Inflammatory macrophage treated with lipopolysaccharide for 1 hour (primary cell): ENCODE measurements at places on chromosomes 12 and 14.

GRCh38 chr12:108332791-108333382, 6.2 kb downstream of the CMKLR1 start:
- peak; percentile 100 for DNase-seq

GRCh38 chr12:56521209-56521589, 421 bp upstream of the RBMS2 start:
- peak; percentile 23 for DNase-seq

DNA sequence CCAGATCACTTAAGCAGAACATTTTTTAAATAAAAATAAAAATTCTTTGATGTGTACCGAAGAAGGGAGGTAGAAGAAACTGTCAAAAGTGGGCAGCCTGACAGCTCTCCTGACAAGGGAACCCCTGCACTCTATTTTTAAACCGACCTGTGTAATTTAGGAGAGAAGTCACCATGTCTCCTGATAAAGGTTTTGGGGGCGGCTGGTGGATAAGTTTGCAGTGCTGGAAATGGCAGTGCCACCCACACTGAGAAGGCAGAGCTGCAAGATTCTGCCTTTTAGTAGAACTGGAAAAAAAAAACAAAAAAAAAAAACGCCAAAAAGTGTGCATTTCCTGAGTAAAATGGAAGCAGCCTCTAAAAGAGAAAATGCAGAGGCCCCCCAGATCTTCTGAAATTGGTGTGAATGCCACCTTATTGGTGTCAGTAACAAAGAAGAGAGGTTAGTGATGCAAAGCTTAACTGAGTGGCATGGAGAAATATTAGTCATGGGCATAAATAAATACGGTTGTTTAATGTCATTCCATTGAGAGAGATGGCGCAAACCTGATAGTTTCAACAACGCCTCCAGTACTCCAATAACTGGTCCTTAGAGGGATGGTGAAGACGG, 24.7 kb downstream of the DUSP6 start:
- DNase-seq, result no peak

DNA sequence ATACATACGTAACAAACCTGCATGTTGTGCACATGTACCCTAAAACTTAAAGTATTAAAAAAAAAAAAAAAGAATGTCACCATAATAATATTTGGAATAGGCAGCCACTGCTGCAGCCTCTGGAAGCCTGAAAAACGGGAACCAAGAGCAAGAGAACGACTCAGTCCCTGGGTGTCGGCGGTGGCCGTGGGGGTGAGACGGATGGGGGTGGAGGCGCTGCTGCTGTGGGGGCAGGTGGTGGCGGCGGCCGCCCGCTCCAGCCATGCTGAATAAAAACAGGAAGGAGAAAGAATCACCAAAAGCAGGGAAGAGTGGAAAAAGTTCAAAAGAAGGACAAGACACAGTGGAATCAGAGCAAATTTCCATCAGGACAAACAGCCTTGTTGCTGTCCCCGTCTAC, 46.9 kb downstream of the ZFYVE21 start:
- DNase-seq, result peak; percentile 22

DNA sequence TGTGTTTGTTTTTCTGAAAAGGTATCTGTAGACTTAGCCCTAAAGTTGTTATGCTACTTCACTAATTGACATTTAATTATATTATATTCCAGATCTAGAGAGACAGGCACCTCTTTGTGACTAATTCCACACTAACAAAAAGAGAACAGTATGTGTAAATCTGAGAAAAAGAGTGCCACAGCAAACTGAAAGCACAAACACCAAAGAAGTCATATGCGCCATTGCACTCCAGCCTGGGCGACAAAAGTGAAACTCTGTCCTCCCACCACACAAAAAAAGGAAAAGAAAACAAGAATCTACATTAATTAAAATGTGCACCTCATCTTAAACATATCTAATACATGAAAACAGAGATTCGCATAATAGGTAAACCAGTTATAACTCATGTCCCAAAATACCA, 4.4 kb upstream of the CSRNP2 start:
- no peak for DNase-seq

- DNase-seq, result no peak
These were observed 4.0 kb upstream of the HOTAIR start for GRCh38 chr12:53978477-53979356.

DNA sequence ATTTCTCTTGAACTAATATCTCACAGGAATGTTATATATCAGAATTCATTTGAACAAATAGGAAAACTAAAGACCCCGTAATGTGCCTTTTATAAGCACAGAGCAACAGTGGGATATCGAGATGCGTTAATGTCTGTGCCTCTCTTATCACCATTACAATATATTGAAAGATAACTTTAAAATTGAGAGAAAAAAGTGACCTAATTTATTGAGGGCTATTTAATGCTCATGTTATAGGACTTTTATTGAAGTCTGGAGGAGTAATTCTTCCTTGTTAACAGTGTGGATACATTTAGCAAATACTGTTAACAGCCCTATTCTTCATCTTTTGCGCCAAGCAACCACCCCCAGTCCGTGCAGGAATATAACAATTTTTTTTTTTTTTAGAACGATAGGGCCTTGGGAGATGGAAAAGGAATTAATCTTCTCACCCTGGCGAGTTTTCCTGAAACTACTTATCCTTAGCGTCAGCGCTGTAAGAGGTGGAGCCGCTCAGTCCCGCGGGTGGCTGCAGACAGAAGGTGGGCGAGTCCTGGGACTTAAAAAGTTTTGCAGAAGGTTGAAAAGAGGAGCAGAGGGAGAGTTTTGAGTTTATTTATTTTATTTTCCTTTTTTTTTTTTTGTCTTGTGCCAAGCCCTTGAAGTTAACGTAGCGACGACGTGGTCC, 11.0 kb downstream of the FOXG1 start:
- DNase-seq, result no peak

DNA sequence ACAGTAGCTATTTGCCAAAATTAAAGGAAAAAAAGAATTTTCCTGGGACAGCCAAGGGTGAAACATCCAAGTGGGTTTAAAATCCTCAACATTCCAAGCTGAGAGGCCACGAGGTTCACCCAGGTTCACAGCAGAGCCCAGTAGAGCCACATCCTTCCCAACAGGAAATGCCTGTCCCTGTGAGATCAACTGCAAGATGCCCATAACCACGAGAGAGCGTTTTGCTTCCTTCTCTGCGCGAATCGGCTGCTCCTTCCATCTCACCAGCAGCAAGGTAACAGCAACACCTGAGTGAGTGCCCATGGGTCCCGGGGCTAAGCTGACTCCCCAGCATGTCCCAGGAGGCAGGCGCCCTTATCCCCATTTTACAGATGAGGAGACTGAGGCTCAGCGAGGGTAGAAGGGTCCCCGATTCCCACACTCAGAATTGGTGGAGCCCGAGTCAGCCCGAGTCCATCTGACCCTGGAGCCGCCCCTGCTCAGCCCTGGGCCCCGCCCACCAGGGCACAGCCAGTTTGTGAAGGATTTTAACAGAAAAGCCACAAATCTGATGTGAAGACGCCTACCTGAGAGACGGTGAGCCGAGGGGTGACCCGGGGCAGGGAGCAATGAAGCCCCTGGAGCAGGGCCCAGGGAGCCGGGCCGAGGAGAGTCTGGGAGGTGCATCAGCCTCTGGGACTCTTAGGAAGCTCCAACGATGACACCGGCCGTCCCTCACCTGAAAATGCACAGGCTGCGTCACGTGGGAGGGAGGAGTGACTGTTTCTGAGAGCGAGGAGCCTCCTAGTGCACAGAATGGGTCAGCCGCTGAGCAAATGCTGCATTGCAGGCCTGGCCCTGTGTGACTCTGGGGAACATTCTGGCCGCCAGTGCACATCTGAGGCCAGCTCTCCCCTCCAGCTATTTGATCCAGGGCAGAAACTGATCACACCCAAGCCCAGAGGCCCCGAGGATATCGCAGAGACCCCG, 236.9 kb upstream of the SFSWAP start:
- no peak for DNase-seq

DNA sequence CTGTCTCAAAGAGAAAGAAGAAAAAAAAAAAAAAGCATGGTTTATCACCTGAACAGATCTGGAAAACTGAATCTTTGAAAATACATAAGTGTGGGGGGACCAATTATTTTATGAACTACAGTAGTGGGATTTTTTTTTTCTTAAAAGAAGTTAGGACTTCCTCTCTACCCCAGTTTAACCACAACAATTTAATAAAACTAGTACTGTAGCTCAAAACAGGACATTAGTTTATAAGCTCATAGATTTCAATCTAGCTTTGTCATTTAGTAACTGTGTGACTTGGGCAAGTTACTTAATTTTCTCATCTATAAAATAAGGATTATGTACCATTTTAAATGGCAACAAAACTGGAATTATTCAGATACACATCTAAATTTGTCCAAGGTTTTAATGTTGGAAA, 23.5 kb upstream of the ARID4A start:
- no peak for DNase-seq

DNA sequence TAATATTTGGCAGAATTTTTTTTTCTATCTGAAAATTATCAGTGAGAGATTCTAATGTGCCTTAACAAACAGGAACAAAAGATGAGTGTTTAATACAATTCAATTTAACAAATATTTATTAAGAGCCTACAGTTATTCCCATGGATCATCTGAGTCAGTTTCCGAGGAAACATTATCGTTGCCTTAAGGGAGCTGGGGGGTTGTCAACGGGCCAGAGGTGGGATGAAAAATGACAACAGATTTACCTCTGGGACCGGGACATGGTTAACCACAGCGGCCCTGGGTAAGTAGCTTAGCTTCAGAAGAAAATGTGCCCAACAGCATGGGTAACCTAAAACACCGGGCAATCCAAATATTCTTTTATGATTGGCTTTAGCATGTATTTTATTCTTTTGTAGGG, 113.6 kb downstream of the DAD1 start:
- no peak for DNase-seq

DNA sequence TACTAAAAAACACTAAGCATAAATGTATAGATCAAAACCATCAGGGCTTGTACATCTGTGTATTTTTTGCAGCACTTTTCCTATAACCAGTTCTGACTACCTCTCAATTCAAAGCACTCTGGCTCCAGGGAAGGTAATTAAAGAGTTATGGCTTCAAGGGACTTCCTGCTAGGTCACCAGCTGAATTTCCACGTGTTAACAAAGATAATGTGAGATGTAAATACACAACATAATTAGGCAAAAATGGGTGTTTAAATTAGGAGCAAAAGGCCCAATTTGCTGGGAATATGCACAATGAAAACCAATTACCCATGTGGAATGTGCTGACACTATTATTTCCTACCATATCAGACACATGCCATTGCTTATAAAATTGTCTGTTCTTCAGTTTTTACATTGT, 513.4 kb upstream of the FLRT2 start:
- DNase-seq, result no peak

GRCh38 chr14:53630336-53630735, 326.3 kb downstream of the BMP4 start:
- DNase-seq, result no peak

DNA sequence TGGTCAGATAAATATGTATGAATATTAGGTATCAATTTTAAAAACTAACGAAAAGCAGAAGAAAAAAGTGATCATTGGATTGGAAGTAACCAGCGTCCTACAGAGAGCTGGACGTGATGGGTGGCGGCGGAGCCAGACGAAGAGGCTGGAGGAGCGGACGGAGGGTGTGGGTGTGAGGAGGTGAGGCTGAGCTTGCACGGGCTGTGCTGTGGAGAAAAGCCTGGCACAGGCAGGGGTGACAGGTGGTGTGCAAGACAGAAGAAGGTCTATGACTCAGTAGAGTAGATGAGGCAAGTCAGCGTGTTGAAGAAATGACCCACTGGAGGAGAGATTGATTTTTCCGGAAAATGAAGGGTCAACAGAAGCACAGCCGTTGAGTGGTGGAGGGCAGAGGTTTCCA, 56.4 kb downstream of the FZD10 start:
- DNase-seq, result no peak

GRCh38 chr14:34700622-34701130, 13.7 kb downstream of the CFL2 start:
- no peak for DNase-seq

GRCh38 chr14:52269100-52269499, 1.6 kb downstream of the PTGDR start:
- no peak for DNase-seq

DNA sequence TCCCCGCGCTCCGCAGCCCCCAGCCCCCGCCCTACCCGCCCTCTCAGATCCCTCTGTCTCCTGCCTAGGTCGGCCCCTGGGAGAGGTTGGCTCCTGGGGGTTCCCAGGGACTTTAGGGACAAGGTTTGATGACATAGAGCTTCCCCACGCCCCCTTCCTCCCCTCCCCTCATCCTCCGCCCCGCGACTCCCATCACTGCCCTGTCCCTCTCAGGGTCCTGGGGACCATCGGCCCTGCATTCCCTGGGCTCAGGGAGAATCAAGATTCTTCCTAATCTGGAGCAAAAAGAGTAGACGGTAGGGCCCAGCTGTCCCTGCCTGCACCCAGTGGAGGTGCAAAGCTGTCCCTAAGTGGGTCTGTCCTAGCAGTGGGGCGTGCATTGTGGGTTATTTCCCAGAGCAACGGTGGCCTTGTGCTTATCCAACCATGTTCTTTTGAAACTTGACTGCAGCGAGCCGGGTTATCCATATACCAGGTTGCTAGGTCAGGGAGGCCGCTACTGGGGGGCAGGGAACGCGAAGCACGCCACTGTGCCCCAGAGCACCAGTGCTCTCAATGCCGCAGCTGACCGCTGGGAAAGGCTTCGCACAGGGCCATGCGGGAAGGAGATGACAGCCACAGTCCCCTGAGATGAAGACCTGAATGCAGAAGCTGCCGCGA, 124.4 kb upstream of the PRMT8 start:
- no peak for DNase-seq

- DNase-seq, result no peak
These were observed 26.7 kb upstream of the WSCD2 start for GRCh38 chr12:108102363-108102762.

DNA sequence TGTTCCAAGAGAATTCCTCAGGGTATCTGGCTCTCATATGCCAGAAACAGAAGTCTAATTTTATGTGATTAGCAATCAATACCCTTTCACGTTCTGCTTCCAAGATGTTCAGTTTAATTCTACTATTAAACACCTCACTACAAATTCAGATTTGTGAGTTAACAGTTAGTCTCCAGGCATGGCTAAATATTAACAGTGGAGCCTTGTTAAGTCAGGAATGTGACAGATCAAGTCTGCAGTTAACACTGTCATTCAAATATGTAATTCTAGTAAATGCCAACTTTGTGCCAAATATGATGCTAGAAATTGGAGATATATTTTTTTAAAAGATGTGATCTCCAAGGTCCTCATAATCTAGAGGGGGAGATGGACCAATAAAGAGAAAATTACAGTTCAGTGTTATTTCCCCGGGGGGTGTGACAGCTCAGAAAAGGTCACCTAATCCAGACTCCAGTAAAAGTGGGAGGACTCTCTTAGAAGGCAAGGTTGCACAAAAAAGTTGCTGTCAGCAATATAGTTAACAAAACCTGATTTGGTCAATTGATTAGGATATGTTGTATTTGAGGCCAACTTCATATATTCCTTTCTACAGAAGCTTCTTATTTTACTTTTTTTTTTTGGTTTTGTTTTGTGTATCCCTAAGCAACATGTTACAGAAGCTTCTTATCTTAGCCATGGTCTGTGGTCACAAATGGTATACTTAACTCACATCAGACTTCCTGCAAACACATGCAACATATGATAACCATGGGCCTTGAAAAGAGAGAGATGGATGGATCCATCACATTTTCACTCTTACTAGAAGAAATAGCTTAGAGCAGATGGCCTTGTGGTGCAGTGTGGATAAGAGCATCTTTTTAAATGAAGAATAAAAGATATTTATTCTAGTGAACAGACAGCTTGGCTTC, 18.4 kb upstream of the RNU6-7 start:
- no peak for DNase-seq
